ENCODE measurements at places on chromosomes 1 and 21.

DNA sequence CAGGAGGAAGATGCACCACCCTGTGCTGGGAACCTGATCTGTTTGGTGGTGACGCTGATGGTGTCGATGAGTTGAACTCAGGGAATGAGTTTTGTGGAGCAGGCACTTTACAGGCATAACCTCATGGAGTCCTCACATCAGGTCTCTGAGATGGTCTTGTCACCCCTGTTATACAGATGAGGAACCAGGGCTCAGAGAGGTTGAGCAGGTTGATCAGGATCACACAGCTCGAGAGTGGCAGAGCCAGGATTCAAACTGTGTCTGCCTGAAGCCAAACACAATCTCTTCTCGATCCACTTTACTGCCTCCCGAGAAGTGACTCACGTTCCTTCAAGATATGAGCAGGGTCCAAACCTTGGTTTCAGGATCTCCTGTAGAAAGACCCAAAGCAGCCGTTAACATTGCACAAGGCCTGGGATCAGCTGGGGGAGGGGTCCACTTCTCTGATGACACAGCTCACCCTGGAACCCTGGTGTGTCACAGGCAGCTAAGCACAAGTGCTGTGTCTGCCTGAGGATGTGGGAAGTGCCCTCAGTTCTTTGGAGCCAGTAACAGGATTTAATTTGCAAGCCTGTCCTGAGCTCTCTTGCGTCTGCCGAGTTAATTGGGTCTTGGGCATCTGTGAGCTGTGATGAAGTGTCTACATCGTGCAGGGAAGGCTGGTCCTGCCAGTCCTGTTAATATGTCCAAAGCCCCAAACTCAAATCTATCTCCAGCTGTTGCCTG lies 65.4 kb upstream of the STUM start:
- DNase-seq: no peak
- no peak overlapping the region for H3K4me3 ChIP-seq
- H3K36me3 ChIP-seq: no peaks in the 10 kb centered on the region
- H3K4me1 ChIP-seq: peaks cover 31% of the 10 kb centered on the region
- H3K27ac ChIP-seq: no peak overlapping the region

DNA sequence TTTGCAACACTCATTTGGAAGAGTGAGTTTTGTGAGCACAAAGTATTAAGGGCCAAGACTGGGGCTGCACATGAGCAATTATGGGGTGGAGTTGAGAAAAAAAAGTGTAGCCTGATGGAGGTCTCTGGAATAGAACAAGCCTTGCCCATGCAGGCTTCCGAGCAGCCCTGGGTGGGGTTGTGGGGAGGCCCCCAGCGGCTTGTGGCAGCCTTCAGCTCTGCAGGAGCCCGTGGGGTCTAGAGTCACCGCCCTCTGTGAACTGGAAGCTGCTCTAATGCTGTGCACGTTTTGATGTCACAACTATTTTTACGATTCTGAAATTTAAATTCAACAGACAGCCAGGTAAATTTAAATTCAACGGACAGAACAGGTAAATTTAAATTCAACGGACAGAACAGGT lies 58.9 kb downstream of the BACE2 start:
- H3K4me1 ChIP-seq: no peaks in the 10 kb centered on the region
- H3K4me3 ChIP-seq: no peak overlapping the region
- DNase-seq: no peak
- H3K36me3 ChIP-seq: no peaks in the 10 kb centered on the region
- H3K27me3 ChIP-seq: no peaks in the 10 kb centered on the region

GRCh38 chr21:37432710-37433455 lies 66.3 kb downstream of the DYRK1A start:
- no peaks in the 10 kb centered on the region for H3K36me3 ChIP-seq
- no peak overlapping the region for H3K4me3 ChIP-seq
- H3K27ac ChIP-seq: no peak overlapping the region
- H3K27me3 ChIP-seq: no peaks in the 10 kb centered on the region
- 0 out of 2 replicates have a peak, but pooled peaks cover 6% of the 10 kb centered on the region for H3K4me1 ChIP-seq

DNA sequence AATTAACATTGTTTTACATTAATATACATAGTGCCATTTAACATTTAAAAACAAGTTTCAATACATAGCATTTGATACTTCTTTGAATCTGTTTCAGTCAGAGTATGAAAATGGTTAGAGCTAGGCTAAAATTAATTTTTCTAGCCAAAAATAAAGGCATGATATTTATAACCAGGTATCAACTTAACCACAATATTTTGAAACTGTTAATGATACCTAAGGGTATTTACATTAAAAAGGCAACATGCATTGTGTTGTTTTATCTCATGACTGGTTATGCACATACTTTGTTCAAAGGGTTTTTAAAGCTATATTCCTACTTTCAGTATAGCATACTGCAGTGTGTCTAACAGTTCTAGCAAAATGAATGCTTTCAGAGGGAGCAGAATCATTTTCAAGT lies 130.0 kb downstream of the HS2ST1 start:
- H3K27me3 ChIP-seq: no peaks in the 10 kb centered on the region
- no peak overlapping the region for H3K4me3 ChIP-seq
- no peaks in the 10 kb centered on the region for H3K36me3 ChIP-seq

DNA sequence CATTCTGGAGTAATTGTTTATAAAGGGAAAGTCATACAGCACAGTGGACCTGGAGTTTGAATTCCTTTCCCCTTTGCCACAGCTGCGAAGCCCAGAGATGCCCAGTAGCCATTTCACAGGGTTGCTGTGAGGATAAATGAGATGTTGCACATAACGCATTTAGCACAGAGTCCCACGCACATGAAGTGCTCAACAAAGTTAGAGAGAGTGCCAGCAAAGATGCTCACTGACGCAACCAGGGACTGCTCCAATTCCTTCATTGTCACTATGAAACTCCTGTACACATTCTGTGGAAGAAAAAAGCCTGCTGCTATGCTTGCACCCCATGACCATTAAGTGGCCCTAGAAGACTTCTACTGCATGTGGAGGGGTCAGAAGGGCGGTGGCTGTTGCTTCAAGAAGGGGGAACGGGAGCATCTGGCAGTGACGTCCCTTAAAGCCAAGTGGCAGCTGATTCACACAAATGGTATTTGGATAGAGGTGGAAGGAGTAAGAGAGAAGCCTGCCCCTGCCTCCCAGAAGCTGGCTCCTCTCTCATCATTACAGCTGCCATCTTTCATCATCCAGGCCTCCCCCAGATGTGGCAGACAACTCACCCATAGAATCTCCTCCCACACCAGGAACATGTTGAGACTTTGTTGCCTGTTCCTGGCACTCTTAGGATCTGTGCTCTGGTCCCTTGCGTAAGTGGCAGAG lies 26.5 kb upstream of the VAV3 start:
- no peaks in the 10 kb centered on the region for H3K27me3 ChIP-seq
- no peak overlapping the region for H3K4me3 ChIP-seq
- no peak for DNase-seq
- H3K4me1 ChIP-seq: no peaks in the 10 kb centered on the region
- no peaks in the 10 kb centered on the region for H3K36me3 ChIP-seq
- H3K27ac ChIP-seq: no peak overlapping the region

- peak overlapping the region; percentile 3 for H3K27ac ChIP-seq
- peaks cover 1% of the 10 kb centered on the region for H3K36me3 ChIP-seq
- H3K27me3 ChIP-seq: no peaks in the 10 kb centered on the region
- H3K4me1 ChIP-seq: no peaks in the 10 kb centered on the region
- H3K4me3 ChIP-seq: no peak overlapping the region
- no peak for DNase-seq
These were observed 10.1 kb downstream of the MEF2D start for GRCh38 chr1:156490401-156491032.

DNA sequence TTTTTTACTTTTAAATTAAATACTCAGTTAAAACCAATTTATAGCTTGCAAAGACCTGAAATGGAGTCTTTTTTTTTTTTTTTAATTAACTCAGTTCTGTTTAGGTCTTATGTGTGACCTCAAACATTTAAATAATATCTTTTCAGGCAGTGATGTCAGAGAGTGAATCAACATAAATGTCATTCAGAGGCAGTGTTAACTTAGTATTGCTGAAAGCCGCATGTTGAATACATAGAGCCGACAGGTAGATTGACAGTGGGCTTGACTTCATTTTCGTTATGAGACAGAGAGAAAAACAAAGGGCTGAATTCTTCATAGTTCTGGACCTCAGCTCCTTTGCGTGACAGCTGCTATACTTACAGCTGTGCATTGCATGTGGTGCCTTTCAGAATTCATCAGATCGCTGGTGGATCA lies 51.5 kb downstream of the PRDM2 start:
- H3K4me1 ChIP-seq: 0 out of 2 replicates have a peak, but pooled peaks cover 7% of the 10 kb centered on the region
- H3K27me3 ChIP-seq: no peaks in the 10 kb centered on the region
- no peak for DNase-seq
- no peaks in the 10 kb centered on the region for H3K36me3 ChIP-seq
- H3K4me3 ChIP-seq: no peak overlapping the region
- no peak overlapping the region for H3K27ac ChIP-seq

DNA sequence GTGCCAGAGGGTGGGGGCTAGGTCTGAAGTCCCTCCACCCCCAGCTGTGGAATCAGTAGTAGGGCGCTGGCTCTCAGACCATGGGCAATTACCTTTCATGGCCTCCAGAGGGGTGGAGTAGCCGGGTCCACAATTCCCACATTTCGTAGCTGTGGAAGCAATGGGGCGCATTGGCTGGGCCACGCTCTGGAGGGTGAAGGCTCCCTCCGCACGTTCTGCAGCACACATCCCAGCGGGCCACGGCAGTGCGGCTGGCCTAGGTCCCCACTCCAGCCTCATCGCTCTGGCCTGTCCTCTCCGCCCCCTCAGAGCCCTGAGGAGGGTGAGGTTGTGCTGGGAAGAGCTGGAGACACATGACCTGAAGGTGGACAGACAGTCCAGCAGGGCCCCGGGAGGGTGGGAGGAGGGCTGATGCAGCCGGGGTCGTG lies 2.9 kb downstream of the SELENBP1 start:
- no peaks in the 10 kb centered on the region for H3K36me3 ChIP-seq
- DNase-seq: no peak
- no peak overlapping the region for H3K27ac ChIP-seq
- no peaks in the 10 kb centered on the region for H3K27me3 ChIP-seq

DNA sequence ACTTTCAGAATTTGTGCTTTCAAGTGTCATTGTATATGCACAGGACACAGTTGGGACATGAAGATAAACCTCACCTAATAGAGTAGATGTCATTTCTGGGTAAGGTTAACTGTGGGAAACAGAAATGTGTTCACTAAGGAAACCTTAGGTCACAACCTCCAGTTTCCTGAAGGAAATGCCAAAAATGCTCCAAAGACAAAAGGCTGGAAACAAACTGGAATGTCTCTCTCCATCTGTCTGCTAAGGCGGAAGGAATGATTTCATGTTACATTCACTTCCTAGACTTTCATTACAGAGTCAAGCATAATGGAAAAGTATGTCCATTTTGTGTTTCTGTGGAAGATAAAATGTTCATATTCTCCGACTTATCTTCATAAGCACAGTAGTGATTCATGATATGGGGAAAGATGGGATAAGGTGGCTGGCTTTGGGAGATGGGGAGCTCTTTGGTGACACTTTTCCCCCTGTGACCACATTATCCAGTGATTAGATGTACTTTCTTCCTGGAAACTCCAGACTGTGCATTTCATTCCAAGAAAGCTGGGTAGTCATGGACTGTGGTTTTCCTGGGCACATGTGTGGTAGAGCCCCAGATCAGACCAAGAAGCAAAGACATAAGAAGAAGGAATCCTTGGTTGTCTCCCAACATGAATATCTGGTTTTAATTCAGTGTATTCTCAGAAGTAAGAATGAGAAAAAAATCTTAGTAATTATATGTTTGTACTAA lies 5.7 kb downstream of the S1PR1 start:
- no peaks in the 10 kb centered on the region for H3K36me3 ChIP-seq
- no peak for DNase-seq
- no peak overlapping the region for H3K4me3 ChIP-seq

- H3K36me3 ChIP-seq: no peaks in the 10 kb centered on the region
- no peaks in the 10 kb centered on the region for H3K27me3 ChIP-seq
- DNase-seq: no peak
- H3K4me3 ChIP-seq: no peak overlapping the region
- H3K27ac ChIP-seq: no peak overlapping the region
These were observed 8.6 kb upstream of the RCAN1 start for GRCh38 chr21:34623516-34623915.

DNA sequence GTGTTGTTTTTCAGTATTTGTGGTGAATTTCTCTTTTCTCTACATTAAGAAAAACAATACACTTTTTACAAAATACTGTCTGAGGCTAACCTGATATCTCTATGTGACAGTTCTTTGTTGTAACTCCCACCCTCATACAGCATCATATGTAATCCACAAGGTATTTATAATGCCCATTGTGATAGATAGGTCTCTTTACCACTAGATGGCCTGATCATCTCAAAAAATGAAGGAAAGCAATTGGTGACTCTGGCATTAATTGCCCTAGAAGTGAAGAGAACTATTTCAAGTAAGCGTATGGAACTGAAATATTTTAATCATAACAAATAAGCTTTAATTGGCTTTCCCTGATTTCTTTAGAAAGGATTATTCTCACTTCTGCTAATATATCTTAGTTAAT lies 36.2 kb upstream of the HFM1 start:
- H3K4me1 ChIP-seq: no peaks in the 10 kb centered on the region
- H3K4me3 ChIP-seq: no peak overlapping the region
- no peaks in the 10 kb centered on the region for H3K27me3 ChIP-seq
- DNase-seq: no peak
- H3K36me3 ChIP-seq: no peaks in the 10 kb centered on the region

DNA sequence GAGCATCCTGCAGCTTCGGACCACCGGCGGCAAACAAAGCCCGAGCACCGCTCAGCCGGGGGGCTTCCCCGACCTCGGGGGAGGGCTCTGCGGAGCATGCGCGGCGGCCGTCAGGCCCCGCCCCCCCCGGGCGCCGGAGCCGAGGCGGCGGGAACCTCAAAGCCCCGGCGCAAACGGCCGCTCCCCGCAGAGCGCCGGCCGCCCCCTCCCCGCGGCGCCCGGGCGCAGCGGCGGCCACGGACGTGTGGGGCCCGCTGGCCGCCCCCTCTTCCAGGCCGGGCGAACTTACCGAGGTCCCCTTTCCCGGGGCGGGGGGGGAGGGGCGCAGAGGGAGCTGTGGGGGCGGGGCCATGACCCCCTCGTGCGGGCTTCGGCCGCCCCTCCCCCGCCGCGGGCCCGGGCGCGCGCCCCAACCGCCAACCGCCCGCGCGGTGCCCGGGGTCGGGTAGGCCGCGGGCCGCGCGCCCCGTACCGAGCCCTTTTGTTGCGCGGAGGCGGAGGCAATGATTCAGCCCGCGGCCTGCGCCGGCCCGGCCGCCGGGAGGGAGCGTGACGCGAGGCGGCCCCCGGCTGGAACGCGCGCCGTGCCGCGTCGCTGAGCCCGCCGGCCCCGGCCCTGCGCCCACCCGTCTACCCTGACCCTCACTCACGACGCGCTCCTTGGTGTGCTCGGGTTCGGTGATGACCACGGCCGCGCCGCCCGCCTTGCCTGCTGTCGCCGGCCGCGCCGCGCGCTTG lies 1.7 kb downstream of the RCC2 start:
- peaks cover 21% of the 10 kb centered on the region for H3K4me1 ChIP-seq
- no peak overlapping the region for H3K27ac ChIP-seq
- no peaks in the 10 kb centered on the region for H3K27me3 ChIP-seq
- peaks cover 1% of the 10 kb centered on the region for H3K36me3 ChIP-seq
- DNase-seq: no peak

GRCh38 chr1:88655685-88656299 lies 28.3 kb upstream of the PKN2 start:
- no peak overlapping the region for H3K27ac ChIP-seq
- no peak overlapping the region for H3K4me3 ChIP-seq
- peak; percentile 4 for DNase-seq
- H3K36me3 ChIP-seq: no peaks in the 10 kb centered on the region
- H3K4me1 ChIP-seq: no peaks in the 10 kb centered on the region

Data from Caco-2 (cell line).